Umbilical cord (tissue), 2 donors: ENCODE measurements at places on chromosomes 7 and 10. TPM values are rescaled to one million over a fixed set of nuclear protein-coding genes. Genes with fewer than 3 reads are reported as not detected.
A peak's percentile ranks its signal among the peaks of the same experiment; 100 is the strongest.

RGS10 gene
- 46.9 TPM for total RNA-seq

RHOBTB1 gene
- 33.9 TPM for total RNA-seq

CAV2 gene
- 209 TPM for total RNA-seq

CALHM2 gene
- 7.2 TPM for total RNA-seq

OIT3 gene
- total RNA-seq = not detected

TMEM176B gene
- total RNA-seq = 107 TPM

SFXN2 gene
- total RNA-seq = 9.4 TPM

FGFBP3 gene
- total RNA-seq = 1.2 TPM

OPN1SW gene
- not detected for total RNA-seq

DNA sequence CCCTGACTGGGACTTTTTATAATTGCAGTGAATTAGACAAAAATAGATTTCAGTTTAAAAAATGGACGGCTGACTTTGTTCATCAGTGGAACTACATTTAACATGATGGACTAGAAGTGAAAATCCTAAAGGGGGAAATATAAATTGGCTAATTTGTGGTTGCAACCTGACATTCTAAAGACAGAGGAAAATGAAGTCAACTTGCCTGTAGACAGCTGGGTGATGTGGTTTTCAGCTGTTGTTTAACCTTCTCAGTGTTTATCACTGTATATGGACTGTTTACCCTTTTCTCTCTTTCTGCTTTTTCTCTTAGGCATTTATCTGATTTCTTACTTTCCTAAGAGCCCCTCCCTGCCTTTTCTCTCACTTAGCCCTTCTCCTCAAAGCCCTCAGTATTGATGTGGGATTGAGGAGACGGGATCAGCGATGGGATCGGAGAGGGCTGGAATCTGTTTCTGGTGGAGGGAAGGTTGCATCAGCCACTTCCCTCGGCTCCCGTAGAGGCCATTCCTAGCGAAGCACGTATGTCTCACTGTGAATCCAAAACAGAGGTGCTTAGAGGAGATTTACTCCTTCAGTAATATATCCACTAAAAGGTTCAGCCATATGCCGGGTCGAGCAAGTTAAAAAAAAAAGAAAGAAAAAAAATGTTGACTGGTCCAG is 109.0 kb upstream of the KLF6 start:
- DNase-seq = peak; percentile 38

GRCh38 chr10:30560326-30560725 is 69.2 kb downstream of the LYZL2 start:
- no peak for DNase-seq

GRCh38 chr7:149104749-149105148 is 14.2 kb upstream of the ZNF786 start:
- no peak for DNase-seq

GRCh38 chr7:25578991-25579777 is 350.9 kb upstream of the NPVF start:
- DNase-seq = peak; percentile 36

DNA sequence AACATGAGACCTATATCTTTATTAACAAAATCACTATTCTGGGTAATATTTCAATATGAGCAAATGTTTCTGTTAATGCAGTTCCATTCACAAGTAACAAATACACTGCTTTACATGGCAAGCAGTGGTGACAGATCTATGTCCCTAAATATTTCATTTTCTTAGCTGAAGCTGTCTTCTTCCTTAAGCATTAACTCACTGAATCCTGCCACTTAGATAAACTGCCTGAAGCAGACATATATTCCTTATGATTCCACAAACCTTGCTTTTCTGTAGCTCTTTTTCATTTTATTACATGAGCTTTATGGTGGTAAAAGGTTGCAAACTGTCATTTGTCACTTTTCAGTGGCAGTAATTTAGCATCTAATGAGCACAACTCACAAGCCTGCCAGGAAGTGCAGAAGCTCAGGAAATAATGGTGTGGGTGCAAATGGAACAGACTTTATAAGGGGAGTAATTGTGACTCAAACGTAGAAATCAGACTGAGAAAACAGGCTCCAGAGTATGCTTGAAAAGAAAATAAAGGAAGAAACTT is 217.2 kb downstream of the XPNPEP1 start:
- DNase-seq = no peak

DNA sequence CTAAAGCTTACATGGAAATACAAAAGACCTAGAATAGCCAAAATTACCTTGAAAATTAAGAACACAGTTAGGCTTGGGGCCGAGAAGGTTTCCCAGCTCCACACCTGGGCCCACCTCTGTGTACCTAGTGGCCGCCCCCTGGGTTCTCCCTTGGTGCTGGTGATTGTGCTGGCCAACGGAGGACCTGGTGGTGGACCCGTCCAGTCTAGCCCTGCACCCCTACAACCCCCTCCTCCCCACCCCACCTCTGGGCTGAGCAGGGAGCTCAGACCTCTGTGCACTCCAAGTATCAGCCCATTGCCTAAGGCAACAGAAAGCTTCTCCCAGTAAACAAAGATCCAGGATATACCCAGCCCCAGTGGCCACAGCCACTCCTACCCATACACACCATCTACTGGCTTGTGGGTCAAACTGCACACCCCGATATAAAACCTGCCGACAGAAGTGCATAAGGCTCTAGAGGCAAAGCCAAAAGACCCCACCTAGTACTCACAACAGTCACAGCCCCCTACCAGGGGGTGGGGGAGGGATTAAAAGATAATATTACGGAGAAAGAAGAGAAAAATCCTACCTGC is 105.0 kb upstream of the DIP2C start:
- no peak for DNase-seq

GRCh38 chr7:24882989-24883621 is 96.9 kb downstream of the OSBPL3 start:
- no peak for DNase-seq

DNA sequence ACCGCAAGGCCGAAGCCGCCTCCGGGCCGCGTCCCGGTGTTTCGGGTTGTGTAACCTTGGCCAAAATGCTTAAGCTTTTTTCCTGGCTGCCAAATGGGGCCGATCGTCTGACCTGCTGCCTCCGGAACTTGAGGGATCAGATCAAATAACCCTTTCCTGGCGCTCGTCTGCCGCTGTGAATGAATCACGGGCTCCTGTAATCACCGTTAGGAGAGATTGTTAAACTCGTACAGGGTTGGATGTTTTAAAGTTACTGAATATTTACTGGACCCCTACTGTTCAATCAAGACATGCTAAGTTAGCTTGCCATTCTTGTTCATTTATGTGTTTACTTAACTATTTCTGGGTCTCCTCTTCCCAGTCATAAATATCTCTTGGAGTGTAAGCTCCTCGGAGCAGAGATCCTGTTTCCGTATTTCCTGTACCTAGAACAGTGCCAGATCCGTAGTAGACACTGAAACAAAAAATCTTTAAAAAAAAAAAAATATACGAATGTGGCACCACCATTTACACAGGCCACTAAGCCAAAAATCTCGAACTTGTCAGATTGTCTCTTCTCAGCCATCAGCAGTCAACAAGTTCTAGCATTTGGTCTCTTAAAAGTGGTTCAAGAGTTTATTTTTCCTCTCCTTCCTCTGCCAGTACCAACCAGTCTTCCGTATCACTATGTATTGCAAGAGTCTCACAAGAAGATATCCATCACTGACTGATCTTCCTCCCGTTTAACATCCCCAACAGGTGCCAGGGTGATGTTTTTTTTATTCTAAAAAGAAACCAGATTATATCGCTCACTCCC is 650 bp upstream of the TM9SF3 start:
- DNase-seq = peak; percentile 81

GRCh38 chr7:50783801-50784507 is 1.3 kb upstream of the GRB10 start:
- DNase-seq = no peak

- peak; percentile 67 for DNase-seq
Observed at GRCh38 chr7:114084472-114085312, 165.9 kb upstream of the PPP1R3A start.

DNA sequence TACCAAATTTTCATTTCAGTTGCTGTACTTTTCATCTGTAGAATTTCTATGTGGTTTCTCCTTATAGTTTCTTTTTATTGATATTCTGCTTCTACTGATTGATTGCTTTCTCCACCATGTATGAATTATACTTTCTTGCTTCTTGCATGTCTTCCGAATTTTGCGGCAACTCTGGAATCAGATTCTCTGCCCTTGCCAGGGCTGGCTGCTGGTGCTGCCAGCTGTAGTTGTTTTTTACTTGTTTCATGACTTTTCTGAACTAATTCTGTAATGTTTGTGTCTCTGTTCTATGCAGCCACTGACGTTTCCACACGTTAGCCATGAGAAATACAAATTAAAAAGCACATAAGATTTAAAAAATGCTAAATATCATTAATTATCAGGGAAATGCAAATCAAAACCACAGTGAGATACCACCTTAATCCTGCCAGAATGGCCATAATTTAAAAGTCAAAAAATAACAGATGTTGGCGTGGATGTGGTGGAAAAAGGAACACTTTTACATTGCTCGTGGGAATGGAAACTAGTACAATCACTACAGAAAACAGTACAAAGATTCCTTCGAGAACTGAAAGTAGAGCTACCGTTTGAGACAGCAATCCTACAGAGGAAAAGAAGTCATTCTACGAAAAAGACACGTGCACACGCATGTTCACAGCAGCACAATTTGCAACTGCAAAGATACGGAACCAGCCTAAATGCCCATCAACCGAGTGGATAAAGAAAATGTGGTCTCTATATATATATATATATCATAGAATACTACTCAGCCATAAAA is 51.5 kb downstream of the MAD1L1 start:
- no peak for DNase-seq

DNA sequence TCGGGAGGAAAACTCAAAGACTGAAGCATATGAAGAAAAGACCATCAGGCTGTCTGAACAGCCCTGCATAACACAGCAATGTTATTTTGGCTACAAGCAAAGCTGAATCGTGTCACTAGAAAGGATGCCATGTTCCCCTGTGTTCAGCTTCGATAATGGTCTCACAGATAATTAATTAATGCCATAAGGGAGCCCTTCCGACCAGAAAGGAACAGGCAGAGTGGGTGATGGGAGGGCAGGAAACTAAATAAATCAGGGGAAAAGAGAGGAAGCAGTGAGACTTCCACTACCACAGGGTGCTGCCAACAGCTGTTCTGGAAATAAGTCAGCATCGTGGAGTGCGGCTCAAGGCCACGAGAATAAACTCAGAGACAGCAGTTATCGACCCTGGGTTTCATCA is 3.2 kb downstream of the PTPRN2 start:
- no peak for DNase-seq

DNA sequence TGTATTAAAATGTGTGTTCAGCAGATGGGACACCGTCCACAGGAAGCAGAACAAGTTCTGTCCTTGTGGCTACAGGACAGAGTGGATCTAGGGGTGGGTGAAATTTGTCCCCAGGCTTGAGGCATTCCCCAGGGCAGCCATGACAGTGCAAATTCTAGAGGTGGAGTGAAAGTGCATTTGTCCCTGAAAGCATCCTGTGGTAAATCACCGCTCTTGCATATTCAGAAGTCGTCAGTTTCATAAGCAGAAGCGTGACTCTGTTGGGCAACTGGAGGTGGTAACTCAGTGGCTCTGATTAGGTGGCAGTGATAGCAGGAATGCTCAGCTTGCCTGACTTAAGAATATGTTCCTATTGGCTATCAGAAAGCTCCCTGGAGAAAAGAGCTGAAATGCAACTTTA is 96.6 kb downstream of the SNX10 start:
- no peak for DNase-seq

GRCh38 chr7:159075563-159076238 is 69.0 kb downstream of the VIPR2 start:
- DNase-seq = no peak

DNA sequence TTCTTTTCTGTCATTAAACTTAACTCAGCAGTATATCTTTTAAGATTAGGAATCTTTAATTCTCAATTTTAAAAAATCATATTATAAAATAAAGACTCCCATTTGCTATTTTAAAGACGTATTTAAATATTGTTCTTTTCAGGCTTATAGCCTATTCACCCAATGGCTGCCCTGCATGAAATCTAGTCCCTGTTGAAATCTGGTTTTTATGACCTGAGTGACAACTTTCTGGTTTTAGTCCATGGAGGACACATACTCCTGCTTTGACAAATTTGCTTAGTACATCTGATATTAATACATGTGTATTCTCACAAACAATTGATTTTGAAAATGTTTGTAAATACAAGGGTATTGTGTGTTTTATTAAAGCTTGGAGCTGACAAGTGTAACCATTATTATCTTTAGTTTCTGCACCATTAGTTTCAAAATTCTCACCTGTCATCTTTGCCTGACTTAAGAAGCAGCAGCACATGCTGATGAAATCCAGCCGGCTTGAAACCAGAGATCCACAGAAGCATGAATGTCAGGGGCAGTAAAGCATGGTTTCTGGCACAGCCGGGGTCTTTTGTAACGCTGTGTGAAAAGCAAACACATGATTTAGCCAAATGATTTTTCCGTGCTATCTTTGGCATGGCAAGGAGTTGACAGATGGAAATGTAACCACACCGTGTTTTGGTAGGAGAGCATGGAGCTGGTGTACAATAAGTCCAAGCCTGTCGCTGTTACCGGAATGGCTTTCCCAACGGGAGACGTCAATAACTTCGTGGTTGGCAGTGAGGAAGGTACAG is 262.8 kb downstream of the DYNC1I1 start:
- no peak for DNase-seq

DNA sequence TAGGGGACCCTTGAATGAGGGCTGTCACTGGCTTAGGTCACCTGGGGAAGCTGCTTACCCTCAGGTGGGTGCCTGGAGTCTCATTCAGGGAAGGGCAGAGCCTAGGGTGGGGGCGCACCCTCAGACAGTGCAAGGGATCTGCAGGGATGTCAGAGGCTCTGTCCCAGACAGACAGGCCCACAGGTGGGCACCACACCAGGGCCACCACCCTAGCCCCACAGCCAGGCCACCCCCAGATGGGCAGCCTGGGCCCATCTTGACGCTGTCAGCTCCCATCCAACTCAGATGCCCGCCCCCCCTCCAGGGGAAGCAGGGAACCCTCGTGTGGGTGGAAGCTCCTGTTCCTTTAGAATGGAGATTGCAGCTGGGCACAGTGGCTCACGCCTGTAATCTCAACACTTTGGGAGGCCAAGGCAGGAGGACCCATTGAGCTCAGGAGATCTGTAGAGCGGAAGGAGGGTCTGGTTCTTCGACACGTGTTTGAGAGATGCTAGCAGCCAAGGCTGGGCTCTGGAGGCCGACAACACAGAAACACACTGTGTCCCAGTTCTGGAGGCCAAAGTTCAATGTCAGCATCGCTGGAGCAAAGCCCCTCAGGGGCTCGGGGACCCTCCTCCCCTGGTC is 58.5 kb upstream of the DNAJB6 start:
- no peak for DNase-seq

DNA sequence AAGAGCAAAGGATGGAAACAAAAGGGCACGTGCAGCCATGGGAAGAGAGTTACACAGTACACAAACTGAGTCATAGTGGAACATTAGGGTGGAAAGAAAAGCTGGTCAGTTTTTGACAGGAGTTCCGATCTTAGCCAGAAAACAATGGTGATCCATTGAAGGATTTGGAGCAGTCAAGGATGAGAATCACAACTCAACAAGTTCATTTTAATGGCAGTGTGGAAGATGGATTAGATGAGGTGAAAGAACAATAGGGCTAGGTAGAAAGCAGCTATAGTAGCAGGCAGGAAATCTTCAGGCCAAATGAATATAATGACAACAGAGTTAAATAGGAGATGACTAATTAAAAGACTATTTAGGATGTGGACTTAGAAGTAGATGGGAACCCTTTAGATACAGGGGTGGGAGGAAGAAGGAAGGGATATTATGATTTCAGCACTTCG is 136.3 kb downstream of the DOCK4 start:
- no peak for DNase-seq
